Caco-2 (cell line): ENCODE measurements at places on chromosomes 16 and 17. TPM values are rescaled to one million over a fixed set of nuclear protein-coding genes. Genes with fewer than 3 reads are reported as not detected.

DNA sequence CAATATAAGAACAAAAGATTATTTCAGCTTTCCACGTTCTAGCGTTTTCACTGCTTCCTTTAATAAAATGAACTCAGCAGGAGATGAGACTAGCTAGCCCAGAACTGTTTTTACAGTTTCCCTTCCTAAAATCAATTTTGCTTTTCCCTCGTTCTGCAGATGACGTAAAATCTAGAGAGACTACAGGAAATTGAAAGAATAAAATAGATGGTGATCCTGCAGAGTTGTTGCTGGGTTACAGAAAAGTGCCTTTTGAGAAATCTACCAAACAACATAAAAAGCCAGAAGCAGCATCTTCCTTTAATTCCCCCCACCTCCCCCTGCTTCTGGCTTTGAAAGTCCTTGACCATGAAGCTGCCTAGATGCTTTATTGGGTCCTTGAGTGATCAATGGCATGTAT lies 96.8 kb upstream of the CLEC3A start:
- H3K4me1 ChIP-seq, result no peaks in the 10 kb centered on the region
- H3K36me3 ChIP-seq, result no peaks in the 10 kb centered on the region
- peaks cover 1% of the 10 kb centered on the region; the same call in 1 of the 2 replicates for H3K27me3 ChIP-seq
- no peak for DNase-seq
- no peak overlapping the region for H3K4me3 ChIP-seq

HAS3 gene
- 8.3 TPM in 2 replicates for total RNA-seq

DNA sequence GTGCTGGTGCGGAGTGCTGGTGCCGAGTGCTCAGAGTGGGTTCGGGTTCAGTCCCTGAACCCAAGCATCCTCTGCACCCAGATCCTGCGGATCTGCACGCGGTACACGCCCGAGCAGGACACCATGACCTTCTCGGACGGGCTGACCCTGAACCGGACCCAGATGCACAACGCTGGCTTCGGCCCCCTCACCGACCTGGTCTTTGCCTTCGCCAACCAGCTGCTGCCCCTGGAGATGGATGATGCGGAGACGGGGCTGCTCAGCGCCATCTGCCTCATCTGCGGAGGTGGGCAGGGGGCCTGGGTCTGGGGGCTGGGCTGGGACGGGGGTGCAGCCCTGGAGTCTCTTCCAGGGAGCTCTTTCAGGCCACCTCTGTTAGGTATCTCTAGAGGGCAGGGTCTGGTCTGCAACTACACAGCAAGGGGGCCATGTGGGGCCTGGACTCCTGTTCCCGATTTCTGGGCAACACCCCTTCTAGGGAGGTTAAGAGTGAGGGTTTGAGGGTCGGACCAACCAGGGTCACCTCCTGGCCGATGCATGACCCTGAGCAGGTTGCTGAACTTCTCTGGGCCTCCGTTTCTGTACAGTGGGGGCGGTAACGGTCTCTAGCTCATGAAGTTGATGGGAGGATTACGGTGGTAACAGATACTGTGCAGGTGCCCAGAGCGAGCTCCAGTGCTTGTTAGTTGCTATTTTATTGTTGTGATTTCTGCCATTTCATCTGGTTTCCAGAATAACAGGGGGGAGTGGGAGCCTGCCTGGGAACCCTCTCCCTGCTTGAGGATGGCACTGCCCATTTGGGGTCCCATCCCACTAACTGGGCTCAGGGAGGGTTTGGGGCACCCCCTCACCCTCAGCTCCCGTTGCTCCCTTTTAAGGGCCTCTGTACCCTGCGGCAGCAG lies 10.1 kb downstream of the GJD3 start:
- H3K27ac ChIP-seq, result no peak overlapping the region
- no peaks in the 10 kb centered on the region for H3K27me3 ChIP-seq
- no peaks in the 10 kb centered on the region for H3K4me1 ChIP-seq
- DNase-seq, result no peak
- no peak overlapping the region for H3K4me3 ChIP-seq

TBC1D16 gene
- 48.1 and 55.4 TPM in 2 replicates for total RNA-seq
